ENCODE measurements at places on chromosomes 2 and 18. TPM values are rescaled to one million over a fixed set of nuclear protein-coding genes. Genes with fewer than 3 reads are reported as not detected.

DNA sequence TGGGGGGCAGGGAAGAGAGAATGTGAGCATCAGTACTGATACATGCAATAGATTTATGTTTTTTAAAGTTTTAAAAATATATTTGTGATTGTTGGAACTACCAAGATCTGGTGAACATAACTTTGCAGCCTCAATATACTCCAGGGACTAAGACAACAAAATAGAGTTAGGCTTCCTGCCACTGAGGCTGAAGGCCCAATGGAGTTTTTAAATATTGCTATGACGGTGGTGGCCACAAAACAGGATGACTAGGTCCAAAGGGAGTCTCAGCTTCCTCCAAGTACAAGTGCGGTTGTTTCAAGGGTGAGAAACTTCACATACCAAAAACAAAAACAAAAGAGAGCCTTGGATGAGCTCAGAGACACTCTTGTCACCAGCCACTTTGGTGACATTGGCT is 72.9 kb downstream of the CCBE1 start:
- DNase-seq: no peak

- DNase-seq: no peak
These were observed 437.3 kb upstream of the NRP2 start for GRCh38 chr2:205245001-205245400.

The GKN2 gene
- not detected for total RNA-seq

The CLEC4F gene
- total RNA-seq: not detected
